ENCODE measurements at places on chromosomes 4 and X. TPM values are rescaled to one million over a fixed set of nuclear protein-coding genes. Genes with fewer than 3 reads are reported as not detected.
A peak's percentile ranks its signal among the peaks of the same experiment; 100 is the strongest.

The GPR78 gene
- not detected for total RNA-seq

The CWH43 gene
- not detected for total RNA-seq

The CT45A6 gene
- total RNA-seq, result not detected

The EDA2R gene
- 5.8 TPM for total RNA-seq

- DNase-seq, result no peak
These were observed 92.2 kb downstream of the PALLD start for GRCh38 chr4:168588916-168589531.

- no peak for DNase-seq
These were observed 49.2 kb downstream of the PRPS1 start for GRCh38 chrX:107677501-107677901.

- DNase-seq, result no peak
These were observed 15.0 kb downstream of the SORBS2 start for GRCh38 chr4:185797018-185797417.

- no peak for DNase-seq
These were observed 109.8 kb downstream of the MAPK10 start for GRCh38 chr4:86250006-86250405.

DNA sequence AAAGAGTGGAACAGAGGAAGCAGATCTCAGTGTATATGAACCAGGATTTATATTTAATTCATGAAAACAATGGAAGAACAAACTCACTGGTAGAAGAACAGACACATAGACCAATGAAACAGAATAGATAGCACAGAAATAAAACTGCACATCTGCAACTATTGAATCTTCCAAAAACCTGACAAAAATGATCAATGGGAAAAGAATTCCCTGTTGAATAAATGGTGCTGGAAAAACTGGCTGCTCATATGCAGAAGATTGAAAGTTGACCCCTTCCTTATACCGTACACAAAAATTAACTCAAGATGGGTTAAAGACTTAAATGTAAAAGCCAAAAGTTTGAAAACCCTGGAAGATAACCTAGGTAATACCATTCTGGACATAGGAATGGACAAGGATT is 391.0 kb downstream of the MAGEB5 start:
- DNase-seq, result no peak

DNA sequence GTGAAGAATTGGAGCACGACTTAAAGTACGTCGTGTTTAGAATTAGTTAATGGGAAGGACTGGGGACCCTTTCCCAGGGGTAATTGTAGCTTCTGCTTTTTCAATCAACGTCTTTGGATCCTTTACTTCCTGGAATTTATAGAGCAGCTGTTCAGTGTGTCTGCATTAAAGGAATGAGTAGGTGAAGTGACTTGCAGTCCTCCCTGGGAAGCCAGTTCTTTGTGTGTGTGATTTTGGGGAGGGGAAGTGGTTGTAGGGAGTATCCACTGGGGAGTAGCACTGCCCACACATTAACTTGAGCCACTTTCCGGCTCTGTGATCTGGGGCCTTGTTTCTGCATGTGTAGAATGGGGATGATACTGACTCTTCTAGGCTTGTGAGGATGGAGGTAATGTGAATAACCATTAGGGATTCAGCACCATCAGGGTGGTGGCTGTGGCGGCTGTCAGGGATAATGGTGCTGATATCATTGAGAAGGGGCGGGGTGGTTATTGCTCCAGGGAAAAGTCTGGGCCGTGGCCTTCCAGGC is 54.7 kb downstream of the TMEM131L start:
- no peak for DNase-seq

GRCh38 chr4:4778554-4778953 is 80.9 kb upstream of the MSX1 start:
- no peak for DNase-seq

DNA sequence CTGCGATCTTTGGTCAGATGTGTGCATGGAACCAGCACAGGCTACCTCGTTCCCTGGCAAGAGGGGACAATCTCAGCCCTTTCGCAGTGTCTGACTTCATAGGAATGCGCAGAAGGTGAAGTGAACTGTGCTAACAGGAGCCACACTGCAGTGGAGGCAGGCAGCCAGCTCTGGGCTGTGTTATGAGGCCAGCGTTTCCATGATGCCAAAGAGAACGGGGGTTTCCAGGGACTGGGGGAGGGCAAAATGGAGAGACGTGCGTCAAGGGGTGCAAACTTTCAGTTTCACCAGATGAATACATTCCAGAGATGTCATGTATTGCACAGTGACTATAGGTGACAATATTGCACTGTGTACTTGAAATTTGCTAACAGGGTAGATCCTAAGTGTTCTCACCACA is 30.4 kb downstream of the CLDN34 start:
- peak; percentile 79 for DNase-seq

DNA sequence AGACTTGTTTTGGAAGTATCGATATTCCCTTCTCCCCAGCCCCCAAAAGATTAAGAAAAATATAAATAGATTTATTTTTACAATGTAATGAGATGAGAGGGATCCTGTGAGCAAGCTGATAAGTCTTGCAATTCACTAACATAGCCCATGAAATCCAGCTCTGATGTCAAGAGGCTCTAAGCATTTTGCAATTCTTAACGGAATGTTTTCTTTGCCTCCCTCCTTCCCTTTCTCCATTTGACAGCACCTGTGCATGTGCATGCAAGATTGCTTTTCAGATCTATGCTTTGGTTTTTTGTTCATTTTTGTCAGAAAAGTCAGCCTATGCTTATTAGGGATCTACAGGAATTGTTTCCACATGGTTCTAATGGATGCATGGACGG is 169.9 kb downstream of the SLIT2 start:
- DNase-seq, result no peak

DNA sequence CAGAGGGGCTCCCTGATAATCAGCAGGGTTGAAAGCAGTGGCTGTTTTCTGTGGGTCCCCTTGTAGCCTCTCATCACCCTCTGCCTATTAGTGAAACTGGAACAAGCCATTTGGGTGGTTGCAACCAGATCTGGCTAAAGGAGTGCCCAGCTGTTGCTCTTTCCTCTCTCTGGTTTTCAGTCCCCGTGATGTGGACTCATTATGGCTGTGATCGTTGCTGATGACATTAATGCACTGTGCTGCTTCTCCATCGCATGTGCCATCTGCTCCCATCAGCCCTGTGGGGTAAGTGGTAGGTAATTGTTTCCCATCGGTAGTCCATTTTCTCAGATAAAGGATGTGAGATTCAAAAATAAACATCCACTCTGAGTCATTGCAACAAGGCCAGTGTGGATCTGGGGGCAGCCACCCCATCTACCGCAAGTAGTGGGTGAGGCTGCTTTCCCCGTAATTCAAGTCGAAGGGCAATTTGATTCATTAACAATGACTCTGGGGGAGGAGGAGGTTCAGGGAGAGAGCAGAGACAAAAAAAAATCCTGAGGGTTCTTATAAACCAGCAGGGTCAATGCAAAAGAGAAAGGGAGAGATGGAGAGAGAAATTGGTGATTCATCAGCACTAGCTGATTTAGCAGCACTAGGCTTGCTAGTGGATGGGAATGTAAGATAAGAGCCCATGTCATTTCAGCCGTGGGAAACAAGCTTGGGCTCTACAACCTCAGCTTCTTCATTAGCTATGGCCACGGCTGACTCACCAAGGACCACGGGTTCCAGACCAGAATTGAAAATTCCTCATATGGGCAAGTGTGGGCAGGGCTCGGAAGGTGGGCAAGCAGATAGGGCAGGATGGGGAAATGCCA is 357.8 kb downstream of the MID1IP1 start:
- DNase-seq, result no peak

DNA sequence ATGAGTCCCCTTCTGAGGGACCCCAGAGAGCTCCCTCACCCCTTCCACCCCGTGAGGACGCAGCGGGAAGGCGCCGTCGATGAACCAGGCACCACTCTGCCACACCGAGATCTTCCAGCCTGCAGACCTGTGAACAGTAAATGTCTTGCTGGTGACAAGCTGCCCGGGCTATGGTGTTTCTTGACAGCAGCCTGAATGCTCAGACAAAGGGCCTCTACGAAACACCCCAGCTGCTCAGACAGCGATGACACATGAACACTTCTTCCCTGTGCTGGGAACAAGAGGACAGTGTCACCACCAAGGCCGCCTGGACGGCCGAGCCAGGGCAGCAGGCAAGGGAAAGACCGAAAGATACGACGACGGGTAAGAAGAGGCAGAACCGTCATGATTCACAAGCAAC is 30.6 kb upstream of the GTPBP6 start:
- DNase-seq, result no peak

DNA sequence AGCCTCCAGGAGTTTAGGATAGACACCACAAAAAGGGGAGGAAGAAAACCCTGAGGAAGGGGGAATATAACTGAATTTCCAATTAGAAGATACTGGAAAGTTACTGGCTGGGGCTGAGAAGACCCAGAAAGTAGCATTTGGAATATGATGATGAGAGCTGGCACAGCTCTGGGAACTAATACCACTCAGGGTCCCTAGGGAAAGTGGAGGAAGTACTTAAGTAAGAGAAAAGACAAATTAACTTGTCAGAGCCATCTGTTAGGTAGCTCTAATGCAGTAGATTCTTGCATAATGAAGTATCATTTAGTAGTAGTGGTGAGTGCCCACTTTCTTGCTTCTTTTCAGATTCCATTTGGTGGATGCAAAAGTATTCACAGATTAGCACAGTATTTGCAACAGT is 90.8 kb upstream of the TSPAN5 start:
- DNase-seq, result no peak

DNA sequence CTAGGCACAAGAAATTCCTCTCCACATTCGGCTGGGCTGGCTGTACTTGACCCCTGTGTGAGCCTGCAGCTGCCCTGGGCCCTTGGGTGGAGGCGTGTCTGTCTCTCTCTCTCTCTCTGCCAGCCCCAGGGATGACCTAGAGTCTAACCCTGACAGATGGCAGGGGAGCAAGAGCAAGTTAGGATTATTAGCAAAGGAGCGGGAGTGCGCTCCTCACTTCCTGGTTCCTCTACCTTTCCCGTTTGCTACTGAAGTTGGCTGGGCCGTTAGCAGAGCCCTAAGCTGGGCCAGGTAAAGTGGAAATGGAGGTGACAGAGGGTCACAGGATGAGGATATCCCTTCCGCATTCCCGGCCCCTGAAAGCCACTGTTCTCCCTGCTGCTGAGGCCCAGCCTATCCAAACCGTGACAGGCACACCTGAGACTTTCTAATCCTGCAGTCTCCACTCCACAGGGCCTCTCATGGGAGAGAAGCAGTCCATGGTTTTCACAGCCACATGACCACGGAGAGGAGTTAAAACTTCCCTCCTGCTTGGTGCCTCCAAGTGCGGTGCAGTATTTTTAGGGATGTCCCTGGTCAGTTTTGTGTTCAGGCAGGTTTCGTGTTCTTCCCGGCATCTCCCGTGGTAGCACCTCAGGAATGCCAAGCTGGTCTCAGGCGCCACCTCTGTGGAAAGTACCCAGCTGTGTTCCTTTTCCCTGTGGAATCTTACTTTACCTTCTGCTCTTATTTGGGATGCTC is 79.3 kb downstream of the CLDN22 start:
- no peak for DNase-seq
